Hematopoietic multipotent progenitor cell treated with erythropoietin and hydrocortisone succinate and interleukin-3 and kit ligand, for 6 days (in vitro differentiated cells): ENCODE measurements at places on chromosomes 16 and 17.

DNA sequence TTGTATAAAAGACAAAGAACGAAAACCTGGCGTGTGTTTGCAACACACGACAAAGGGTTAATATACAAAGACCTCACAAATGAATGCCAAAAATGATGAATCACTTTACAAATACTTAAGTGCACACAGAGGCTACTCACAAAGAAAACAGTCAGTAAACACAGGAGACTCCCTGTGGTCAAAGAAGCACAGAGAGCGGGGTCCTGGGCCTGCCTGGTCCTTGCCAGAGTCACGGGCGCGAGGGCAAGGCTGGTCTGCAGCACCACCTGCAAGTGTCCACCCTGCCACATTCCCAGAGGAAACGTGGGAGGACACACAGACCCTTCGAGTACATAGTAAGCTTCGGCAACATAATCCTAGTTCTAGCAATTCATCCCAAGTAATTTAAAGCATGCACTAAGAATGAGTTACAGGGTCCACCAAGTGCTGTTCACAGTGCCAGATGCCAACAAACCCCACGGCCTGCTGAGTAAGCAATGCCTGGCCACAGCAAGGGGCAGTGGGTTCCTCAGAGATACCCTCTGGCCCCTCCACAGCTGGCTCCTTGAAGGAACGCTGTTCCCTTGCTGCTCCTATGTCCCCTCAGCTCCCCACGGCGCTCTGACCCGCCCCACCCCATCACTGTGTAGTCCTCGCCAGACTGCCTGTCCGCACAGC is 24.6 kb upstream of the FAAP100 start:
- no peak for DNase-seq

DNA sequence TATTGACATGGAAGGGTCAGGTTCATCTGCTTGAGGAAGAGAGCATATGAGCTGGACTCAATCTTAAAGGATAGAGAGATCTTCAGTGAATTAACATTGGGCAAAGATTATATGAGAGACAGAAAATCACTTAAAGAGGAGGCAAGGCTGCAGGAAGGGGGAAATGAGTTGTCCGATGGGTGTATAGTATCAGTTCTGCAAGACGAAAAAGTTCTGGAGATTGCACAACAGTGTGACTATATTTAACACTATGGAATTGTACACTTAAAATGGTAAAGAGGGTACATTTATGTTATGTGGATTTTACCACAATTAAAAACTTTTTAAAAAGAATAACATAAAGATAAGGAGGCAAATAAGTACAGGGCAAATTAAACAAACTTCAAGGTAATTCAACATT is 80.7 kb downstream of the HELZ start:
- no peak for DNase-seq

DNA sequence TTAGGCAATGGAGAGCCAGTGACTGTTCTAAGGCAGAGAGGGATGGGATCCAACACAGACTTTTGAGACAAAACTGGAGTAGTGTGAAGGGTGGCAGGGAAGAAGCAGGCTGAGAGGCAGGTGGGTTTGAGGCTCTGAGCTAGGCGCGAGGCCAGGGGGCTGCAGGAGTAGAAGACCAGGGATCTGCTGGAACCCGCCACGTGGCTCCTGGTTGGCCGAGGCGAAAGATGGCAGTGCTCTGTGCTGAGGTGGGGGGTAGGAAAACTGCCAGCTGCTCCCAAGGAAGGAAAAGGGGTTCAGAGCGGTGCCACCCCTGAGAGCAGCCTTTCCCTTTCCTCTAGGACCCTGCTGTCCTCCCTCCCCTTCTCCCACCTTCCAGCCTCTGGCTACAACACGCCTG is 5.6 kb downstream of the CD300LG start:
- no peak for DNase-seq

DNA sequence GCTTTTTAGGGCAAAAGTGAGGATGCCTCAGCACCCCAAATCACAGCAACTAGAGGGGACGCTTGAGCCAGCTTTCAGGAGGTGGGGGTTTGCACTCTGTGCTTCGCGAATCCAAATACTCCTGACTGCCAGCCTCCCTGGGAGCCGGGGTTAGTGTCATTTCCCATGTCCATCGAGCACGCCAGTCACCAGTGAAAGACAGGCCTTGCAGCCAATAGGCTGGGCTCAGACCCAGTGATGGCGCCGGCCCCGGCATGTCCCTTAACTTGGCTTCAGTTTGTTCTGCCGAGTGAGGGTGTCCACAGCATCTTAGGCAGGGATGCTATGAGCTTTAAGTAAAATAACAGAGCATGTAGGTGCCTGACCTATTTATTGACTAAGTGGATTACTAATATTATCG is 50.9 kb upstream of the CDC42EP4 start:
- no peak for DNase-seq

DNA sequence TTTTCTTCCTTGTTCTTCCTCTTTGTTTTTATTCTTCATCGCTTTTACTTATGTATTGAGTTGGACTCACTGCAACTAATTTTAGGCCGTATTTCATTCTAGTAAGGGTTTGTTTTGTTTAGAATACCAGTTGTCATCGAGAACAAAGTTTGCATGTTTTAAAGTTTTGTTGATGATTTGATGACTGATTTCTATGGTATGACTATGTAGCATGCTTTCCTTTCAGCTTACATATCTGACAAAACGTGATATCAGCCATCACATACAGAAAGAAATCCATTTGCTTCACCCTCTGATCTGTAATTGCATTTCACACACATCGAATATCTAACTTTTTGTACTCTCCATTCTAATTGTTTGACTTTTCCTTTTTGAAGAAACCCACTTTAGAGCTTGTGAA is 4.0 kb downstream of the PRKCA start:
- DNase-seq = no peak

- DNase-seq = peak; percentile 46
Measured at GRCh38 chr17:67602974-67603373, 114.8 kb upstream of the NOL11 start.

GRCh38 chr17:66322764-66323163 is 20.4 kb downstream of the PRKCA start:
- DNase-seq = no peak

GRCh38 chr16:49556606-49557446 is 183.2 kb downstream of the C16orf78 start:
- peak; percentile 24 for DNase-seq

DNA sequence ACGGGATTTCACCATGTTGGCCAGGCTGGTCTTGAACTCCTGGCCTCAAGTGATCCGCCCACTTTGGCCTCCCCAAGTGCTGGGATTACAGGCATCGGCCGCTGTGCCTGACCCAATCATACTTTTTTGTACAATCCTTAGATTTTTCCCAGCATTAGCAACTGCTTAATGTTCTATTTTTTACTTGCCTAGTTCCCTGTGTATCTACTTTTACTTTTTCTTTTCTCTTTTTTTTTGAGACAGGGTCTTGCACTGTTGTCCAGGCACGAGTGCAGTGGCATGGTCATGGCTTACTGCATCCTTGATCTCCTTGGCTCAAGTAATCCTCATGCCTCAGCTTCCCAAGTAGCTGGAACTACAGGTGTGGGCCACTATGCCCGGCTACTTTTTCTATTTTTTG is 9.5 kb downstream of the GRB2 start:
- no peak for DNase-seq

- DNase-seq = no peak
Measured at GRCh38 chr17:40565769-40566409, 617 bp upstream of the CCR7 start.

DNA sequence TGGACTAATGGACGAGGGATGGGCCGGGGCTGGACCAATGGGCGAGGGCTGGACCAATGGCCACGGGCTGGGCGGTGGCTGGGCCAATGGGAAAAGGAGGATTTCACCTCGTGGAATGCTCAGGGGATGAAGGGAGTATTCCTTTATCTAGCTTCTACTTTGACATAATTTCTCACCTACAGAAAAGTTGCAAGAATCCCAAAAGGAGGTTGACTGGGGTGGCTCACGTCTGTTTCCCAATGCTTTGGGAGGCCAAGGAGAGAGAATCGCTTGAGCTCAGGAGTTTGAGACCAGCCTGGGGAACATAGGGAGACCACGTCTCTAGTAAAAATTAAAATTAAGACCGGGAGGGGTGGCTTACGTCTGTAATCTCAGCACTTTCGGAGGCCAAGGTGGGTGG is 5.7 kb upstream of the FLYWCH1 start:
- no peak for DNase-seq

DNA sequence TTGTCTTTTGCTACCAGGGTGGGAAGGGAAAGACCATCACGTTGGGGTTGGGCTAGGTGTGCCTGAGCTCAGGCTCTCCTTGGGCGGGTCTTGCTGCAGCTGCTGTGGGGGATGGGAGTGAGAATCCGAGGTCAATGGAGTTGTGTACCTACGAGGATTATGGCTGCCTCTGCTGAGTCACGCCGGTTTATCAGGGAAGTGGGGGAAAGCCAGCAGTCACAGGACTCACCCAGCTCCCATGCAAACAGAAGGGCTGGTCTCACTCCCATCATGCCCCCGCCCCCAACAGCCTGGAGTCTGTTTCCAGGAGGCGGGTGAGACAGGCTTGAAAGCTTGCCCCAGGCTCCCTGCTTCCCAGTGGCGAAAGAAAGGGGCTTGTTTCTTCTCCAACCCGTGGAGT is 1259.0 kb upstream of the GOT2 start:
- DNase-seq = no peak

- no peak for DNase-seq
Measured at GRCh38 chr17:16072031-16072430, 72.4 kb downstream of the TTC19 start.

DNA sequence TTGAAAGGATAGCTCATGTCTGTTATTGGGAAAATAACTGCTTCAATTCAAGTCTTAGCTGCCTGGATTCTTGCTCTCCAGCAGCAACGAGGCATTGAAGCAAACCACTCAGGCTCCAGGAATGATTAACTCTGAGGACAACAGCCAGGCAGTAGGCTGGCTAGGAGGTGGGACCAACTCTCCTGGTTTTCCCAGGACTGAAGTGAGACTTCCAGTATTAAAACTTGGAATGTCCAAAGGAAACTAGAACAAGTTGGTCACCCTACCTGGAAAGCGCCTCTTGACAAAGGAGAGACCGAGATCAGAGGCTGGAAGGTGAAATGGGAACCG is 100.7 kb downstream of the SALL1 start:
- no peak for DNase-seq
